ENCODE measurements at places on chromosomes 12 and 14. TPM values are rescaled to one million over a fixed set of nuclear protein-coding genes. Genes with fewer than 3 reads are reported as not detected.
A peak's percentile ranks its signal among the peaks of the same experiment; 100 is the strongest.

DNA sequence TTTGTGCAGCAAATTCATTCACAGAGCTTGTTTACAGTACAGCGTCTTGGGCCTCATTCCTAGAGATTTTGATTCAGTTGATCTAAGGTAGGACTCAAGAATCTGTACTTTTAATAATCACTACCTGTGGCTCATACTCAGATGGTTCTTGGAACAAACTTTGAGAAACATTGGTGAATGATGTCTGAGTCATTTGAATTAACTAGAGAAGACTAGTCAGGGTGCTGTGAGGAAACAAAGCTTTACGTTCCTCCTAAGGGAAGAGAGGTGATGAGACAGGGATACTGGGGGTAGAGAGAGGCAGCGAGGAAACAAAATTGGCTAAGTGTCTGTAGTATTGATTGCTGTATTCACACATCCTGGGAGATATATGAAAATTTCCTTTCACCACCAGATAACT, 109.4 kb downstream of the SLC15A5 start:
- no peak for DNase-seq

- peak; percentile 19 for DNase-seq
Measured at GRCh38 chr14:22767323-22767589, 768 bp downstream of the OXA1L start.

DNA sequence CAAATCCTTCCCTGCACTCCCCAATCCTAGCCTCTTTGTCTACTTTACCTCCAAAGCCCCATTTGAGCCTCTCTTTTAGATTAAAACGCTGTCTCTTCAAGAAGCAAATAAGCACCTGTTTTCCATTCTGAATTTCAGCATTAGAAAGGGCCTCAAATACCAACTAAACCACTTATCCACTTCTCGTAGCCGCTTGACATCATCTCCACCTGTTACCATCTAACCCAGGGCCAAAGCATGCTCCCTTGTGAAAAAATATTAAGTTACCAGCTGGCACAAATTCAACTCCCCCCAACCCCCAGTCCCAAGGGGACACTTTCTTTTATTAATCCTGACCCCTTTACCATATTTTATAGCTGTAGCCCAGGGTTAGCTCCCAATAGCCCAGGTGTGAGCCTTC, 43.1 kb downstream of the GPHB5 start:
- no peak for DNase-seq

GRCh38 chr12:68876461-68876860, 56.5 kb downstream of the CPM start:
- no peak for DNase-seq

DNA sequence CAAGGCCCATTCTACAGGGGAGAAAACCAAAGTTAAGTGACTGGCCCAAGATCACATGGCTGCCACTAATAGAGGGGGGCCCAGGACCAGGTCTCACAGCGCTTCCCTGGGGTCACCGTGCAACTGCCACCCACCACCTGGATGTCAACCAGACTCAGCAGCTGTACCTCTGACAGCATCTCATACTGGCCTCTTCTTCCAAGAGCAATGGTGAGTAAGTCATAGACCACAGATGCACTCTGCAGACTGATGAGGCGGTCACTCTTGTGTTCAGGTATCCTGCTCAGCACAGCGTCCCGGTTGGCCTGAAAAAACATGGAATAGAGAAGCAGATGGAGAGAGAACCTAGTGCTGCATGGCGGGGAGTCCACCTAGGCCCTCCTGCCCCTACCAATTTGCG, 139.9 kb downstream of the TTC7B start:
- no peak for DNase-seq

SCNN1A gene
- 402 TPM for total RNA-seq

RILPL1 gene
- 2.5 TPM for total RNA-seq

Measured in mucosa of descending colon (tissue), 3 donors.